ENCODE measurements at places on chromosomes 16 and 17.

GRCh38 chr16:31077592-31078396 lies 3.6 kb downstream of the ZNF646 start:
- DNase-seq = no peak

- DNase-seq = no peak
Measured at GRCh38 chr17:76927577-76927976, 59.4 kb downstream of the MGAT5B start.

DNA sequence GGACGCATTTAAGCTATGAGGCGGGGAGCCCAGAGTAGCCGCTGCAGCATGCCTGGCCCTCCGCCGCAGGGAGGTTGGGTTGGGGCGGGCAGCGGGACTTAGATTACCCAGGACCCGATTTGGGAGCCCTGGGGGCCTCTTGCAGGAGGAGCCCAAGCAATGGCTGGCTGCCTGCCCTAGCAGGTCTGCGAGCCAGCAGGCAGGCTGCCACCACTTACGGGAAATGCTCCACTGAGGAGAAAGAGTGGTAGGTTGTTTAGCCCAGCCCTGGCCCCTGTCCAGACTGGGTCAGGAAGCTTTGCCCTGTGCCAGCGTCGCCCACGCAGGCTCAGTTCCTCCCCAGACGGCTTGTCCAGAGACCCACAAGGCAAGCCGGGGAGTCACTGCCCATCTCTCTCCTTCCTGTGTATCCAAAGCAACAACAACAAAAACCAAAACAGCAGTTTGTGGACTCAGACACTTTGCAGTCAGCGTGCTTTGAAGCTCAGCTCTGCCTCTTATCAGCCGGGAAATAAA lies 10.3 kb upstream of the TVP23A start:
- peak; percentile 4 for DNase-seq

- DNase-seq = no peak
Measured at GRCh38 chr17:28407130-28407973, 1.3 kb upstream of the SLC46A1 start.

GRCh38 chr16:88406096-88407041 lies 23.6 kb downstream of the ZNF469 start:
- DNase-seq = no peak

GRCh38 chr16:9950658-9951057 lies 231.6 kb downstream of the GRIN2A start:
- DNase-seq = no peak

- DNase-seq = no peak
Measured at GRCh38 chr17:19631905-19632304, 16.6 kb upstream of the ALDH3A2 start.

GRCh38 chr17:77264617-77265230 lies 124.0 kb downstream of the SEC14L1 start:
- no peak for DNase-seq

All from LoVo (cell line).